ENCODE measurements at places on chromosomes 7 and 10.

- DNase-seq, result no peak
Measured at GRCh38 chr10:43976292-43976691, 327.6 kb upstream of the ZNF32 start.

DNA sequence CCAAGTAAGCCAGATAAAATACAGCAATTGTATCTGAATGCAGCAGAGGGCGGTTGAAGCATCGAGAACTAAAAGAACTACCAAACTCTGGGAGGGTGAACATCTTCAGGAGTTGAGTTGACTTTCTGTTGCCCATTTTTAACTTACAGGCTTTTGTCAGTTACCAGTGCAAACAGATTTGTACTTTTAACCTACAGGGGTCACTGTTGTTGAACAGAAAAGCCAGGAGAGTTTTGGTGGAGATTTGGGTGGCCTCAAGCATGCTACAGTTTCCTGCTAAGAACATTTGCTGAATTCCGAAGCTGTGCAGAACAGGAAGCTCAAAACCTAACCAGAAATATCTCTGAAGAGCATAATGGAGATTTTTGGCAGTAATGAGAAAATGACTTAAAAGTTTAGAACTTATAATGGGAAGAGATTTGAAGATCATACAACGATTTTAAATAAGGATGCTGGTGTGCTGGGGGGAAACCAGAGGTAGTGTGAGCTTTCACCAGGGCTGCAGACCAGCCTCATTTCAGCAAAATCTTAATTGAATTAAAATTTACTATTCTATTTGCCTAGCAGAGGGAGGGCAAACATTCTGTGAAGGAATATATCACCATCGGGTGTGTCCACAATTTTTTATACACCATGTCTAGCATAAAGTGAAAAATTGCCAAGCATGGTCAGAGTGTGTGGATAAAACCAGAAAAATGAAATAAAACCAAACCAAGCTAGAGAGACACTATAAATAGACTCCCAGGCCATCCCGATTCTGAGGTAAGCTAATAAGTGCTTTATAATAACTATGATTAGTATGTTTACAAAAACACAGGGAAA lies 208.6 kb upstream of the CCDC6 start:
- DNase-seq, result peak; percentile 82

GRCh38 chr7:3282457-3282856 lies 18.6 kb upstream of the SDK1 start:
- DNase-seq, result no peak

GRCh38 chr7:127890726-127891125 lies 140.5 kb downstream of the LRRC4 start:
- DNase-seq, result no peak

- DNase-seq, result peak; percentile 96
Measured at GRCh38 chr7:130071701-130072622, 1.6 kb downstream of the KLHDC10 start.

DNA sequence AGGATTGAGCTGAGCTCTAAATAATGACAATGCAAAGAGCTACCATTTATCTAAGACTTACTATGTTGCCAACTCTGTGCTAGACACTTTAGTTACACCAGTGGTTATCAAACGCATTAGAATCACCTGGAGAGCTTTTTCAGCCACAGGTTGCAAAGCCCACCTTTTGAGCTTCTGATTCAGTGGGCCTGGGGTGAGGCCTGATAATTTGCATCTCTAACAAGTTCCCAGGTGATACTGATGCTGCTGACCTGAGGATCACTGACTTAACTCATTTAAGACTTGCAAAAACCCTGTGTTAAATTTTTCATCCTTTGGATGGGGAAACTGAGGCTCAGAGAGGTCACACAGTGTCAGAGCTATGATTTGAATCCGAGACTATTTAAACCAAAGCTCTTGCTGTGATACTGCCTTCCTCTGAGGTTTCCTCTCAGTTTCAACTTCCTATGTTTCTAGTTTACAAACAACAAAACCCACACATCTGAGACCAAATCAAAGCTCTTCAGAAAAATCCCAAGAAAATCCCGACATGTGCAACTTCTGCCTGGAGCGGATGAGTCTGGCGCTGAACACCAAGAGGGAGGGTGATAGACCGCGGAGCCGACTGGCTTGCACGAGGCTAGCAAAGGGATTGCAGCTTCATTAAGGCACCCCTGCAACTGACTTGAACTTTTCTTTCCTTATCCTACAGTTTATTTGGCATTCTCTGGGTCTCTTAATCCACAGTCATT lies 124.9 kb downstream of the CYP26A1 start:
- no peak for DNase-seq

DNA sequence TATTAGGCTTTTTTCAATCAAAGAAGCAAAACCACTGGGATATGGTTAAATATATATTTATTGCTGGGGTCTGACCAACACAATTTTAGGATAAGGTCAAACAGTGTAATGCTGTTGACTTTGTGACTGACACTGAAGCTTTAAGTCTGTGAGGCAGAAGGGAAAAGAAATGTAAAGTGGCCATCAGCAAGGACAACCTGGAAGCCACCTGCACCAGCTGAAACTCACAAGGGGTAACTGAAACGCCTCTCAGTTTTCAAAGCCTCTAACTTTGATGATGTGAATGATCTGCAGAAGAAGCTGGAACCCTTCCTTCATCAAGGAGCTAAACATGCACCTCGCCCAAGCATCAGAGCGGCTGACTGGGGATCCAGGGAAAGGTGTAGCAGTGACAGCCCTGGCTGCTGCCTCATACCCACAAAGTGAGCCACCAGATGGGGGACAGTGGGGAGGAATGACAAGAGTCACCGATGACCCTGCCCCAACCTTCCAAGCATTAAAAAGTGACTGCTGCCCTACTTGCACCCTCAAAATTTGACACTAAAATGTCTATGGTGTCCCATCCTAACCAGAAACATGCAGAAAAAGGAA lies 284.9 kb upstream of the CNTNAP2 start:
- no peak for DNase-seq

- no peak for DNase-seq
Measured at GRCh38 chr10:95759233-95759826, 3.4 kb downstream of the ENTPD1 start.

DNA sequence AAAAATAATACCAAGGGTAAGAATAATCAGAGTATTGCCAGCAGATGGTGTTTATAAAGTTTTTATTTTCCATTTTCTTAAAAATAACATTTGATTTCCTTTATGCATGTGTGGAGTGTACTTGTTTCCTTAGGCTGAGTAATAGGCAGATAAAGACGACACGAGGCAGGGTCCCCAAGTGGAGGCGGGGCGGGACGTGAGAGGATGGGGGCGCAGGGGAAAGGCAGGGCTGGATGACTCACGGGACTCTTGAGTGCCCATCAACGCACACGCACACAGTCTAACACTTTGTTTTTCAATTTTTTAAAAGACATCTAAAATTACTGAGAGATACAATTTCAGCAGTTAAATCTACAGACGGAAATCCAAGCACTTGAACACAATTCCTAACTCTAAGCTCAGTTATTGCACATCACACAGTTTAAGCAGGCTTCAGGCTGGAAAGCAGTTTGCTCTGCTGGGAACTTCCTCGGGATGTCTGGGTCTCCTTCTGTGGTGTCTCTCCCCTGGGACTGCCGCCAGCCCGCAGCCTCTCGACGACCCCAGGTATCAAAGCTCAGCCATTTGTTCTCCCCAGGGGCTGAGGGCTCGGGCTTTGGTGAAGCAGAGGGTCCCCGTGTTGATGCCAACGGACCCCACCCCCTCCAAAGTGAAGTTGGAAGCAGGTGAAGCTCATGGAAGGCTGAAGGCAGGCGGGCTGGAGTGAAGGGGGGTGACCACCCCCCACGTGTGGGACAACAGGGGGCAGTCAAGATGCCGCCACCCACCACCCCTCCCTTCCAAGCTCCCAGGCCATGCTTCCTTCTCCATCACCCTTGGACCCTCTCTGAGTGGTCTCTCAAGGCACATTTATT lies 29.1 kb downstream of the SPOCK2 start:
- no peak for DNase-seq

- DNase-seq, result no peak
Measured at GRCh38 chr10:4067931-4068561, 283.0 kb upstream of the KLF6 start.

DNA sequence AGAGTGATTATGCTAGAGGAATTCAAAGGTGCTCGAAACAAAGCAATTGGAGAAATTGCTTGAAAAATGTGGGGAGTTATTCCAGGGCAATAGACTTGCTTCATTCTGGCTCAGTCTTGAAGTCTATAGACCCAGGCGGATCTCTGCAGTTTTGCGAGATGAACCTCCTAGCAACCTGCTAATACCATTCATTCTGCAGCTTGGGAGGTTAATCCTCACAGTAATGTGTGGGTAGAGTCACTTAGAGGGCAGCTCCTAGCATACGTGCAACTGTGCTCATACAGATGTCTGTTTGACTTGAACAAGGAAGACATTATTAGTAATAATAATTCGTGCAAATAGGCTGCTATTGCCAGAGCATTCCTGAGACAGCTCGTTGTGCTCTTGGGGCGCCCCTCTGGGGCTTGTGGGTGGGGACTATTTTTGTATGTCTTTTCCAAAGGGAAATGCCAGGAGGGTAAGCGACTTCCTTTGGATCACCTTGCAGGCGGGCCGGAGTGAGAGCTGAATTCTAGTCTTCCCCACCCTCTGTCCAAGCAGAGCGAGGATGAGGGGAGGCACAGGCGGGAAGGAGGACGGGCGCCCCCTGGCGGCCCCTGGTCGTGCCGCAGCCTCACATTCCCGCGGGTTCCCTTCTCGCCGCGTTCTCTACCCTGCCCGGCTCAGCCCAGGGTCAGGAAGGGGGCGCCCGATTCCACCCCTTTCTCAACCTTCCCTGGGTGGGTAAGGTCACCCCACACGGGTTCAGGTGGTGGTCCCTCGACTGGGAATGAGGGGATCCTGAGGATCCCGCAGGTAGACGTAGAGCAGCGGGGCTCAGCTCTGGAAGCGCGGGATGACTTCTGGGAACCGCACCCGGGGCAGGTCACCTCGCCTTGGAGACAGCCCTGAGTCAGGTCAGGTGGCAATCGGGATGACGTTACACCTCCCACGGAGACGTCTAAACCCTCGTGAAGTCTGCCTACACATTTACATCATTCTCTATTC lies 241.5 kb downstream of the PHTF2 start:
- peak; percentile 66 for DNase-seq

GRCh38 chr10:6033954-6034353 lies 28.2 kb downstream of the IL2RA start:
- no peak for DNase-seq

- no peak for DNase-seq
Measured at GRCh38 chr10:61211468-61211867, 241.7 kb downstream of the TMEM26 start.

DNA sequence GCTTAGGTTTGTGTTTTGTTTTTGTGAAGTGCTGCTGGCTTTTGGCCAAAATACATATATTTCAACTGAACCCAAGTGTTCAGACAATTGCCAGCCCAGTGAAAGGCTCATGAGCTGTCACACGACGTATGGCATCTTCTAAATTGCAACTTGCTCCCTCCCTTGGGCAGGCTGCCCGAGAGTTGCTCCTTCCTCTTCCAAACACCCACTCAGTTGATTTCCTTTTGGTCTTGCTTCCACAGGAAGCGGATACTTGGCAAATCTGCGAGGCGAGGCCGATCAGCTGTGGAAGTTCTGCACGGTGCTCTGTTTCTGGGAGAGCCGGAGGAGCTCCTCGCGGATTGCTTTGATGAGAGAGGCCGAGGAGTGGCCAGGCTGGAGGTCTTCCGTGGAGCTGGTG lies 39.6 kb upstream of the ATP6V0A4 start:
- no peak for DNase-seq

DNA sequence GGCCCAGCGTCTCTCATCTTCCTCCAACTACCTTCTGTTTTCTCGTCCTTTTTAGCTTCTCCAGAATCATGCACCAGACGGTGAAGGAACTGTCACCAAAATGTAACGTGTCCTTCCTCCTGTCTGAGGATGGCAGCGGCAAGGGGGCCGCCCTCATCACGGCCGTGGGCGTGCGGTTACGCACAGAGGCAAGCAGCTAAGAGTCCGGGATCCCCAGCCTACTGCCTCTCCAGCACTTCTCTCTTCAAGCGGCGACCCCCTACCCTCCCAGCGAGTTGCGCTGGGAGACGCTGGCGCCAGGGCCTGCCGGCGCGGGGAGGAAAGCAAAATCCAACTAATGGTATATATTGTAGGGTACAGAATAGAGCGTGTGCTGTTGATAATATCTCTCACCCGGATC lies 15.8 kb downstream of the TACR2 start:
- no peak for DNase-seq

GRCh38 chr10:43202224-43202656 lies 64.0 kb downstream of the CSGALNACT2 start:
- peak; percentile 80 for DNase-seq

GRCh38 chr10:21694631-21695030 lies 160.6 kb downstream of the MLLT10 start:
- no peak for DNase-seq

- DNase-seq, result no peak
Measured at GRCh38 chr7:42233171-42233570, 3.8 kb downstream of the GLI3 start.

DNA sequence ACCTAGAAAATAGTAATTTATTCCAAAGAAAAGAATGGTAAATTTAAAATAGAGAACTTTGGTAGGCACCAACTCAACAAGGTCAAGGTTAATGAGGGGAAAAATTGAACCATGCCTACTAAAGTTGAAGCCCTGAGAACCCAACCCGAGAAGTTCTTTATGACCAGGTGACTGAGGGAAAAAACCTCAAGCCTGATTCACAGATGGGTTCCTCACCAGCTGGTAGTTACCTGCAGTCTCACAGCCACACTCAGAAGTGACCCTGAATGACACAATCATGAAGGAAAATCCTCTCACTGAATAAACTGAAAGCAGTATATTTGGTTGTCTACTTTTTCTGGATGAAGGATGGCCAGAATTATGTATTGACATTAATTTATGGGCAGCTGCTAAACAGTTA lies 7.0 kb downstream of the C10orf67 start:
- no peak for DNase-seq

GRCh38 chr10:88473989-88474883 lies 108.9 kb downstream of the RNLS start:
- DNase-seq, result no peak

- peak; percentile 20 for DNase-seq
Measured at GRCh38 chr7:38905056-38905759, 3.8 kb downstream of the VPS41 start.

GRCh38 chr7:28922624-28923331 lies 35.4 kb downstream of the TRIL start:
- peak; percentile 96 for DNase-seq

- no peak for DNase-seq
Measured at GRCh38 chr7:132577206-132578049, 1.2 kb upstream of the PLXNA4 start.

DNA sequence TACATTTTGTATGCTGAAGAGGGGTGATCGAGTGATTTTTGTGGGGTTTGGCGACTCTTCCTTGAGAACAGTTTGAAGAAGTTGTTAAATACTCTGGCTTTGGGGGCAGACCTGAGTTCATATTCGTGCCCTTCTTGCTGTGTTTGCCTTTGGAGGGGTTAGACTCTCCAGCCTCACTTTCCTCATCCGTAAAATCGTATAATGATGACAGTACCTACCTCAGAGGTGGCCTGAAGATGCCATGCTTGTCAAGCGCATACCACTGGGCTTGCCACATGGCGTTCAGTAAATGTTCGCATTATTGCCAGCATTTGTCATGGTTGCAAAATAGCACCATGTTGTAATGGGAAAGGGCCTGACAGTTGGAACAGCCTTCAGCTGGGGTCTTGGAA lies 1.3 kb downstream of the STK17A start:
- DNase-seq, result peak; percentile 79

- DNase-seq, result no peak
Measured at GRCh38 chr10:107169516-107169915, 5.0 kb upstream of the SORCS1 start.
